ENCODE measurements at places on chromosomes 12 and 14. TPM values are rescaled to one million over a fixed set of nuclear protein-coding genes. Genes with fewer than 3 reads are reported as not detected.

DNA sequence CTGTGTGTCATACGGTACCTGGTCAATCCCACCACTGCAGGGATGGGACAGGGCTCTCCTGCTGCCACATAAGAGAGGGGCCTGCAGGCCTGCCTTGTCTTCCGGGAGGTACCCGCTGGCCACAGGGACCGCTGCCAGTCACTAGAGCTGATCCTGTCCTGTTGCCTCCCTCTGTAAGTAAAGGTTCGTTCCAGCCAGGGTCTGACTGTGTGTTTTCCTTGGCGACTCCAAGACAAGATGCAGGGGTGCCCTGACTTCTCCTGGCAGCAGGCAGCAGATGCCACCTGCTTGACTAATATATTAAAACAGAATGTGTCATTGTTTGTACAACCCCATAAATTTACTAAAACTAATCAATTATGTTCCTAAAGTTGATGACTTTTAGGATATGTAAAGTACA, 41.5 kb upstream of the ASPG start:
- DNase-seq: no peak

DEPDC4 gene
- 1.7 TPM for total RNA-seq

DNA sequence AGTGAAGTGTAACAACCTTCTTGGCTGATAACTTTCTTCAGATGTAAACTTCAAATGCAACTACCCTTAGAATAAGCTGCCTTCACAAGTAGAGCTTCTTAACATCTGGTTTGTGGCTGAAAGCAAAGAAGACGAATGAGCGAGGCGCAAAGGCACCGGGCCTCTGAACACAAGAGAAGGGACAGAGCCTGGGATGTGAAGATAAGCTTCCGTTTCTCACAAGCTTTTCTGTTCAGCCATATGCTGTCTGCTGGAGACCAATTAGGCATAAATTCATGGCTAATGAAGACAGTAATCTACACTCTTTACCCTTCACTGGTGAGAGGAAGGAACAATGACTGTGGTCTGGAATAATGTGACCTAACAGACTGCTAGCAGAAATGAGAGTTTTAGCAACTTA, 195.2 kb downstream of the ATXN7L3B start:
- DNase-seq: no peak

HAL gene
- total RNA-seq: 2.5 TPM

LHX5 gene
- total RNA-seq: not detected

CELA1 gene
- not detected for total RNA-seq

- DNase-seq: no peak
Observed at GRCh38 chr12:113276306-113276705, 55.0 kb downstream of the TPCN1 start.

DNA sequence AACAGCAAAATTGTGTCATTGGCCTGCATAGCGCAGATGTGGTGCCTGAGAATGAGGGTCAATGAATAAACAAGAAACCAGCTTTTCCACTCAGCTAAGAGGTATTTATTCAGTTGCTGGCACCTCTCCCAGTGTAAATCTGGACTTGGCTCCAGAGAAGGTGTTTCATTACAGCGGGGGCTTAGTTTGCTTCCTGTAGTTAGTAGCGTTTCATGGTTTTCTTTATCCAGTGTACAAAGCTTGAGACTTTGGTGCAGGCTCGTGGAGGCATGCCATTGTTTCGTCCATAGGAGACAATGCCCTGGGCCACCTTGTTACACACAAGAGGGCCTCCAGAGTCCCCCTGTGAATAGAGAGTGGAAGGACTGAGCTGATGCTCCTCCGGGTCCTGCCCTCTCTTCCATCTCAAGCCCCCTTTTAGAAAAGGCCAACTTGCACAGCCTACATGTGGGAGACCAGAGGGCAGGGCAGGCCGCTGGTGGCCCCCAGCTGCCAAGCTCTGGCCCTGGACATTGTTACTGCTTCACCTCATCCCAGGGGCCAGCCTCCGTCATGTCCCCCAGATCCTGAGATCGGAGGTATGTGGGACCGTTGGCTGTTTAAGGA, 3.0 kb downstream of the GZMB start:
- DNase-seq: no peak

GRCh38 chr14:68246074-68246785, 426.7 kb downstream of the RAD51B start:
- DNase-seq: no peak

CHGA gene
- 218 TPM for total RNA-seq

DNA sequence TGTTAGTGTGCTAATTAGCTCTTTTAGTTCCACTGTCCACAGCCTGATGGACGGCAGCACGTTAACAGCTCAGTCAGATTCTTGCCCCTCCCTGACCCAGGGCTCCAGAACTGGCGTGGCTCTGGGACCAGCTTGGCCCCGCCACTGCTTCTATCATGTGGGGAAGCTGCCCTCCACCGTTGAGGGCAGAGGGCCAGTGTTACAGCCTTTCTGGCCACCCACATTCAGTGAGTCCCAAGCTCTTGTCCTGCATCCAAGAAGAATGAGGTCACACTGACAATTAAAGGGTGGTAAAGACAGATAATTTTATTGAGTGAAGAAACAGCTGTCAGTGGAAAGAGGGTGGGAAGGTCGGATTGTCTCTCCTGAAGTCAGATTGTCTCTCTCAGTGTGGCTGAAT, 36.9 kb downstream of the BCL2L14 start:
- DNase-seq: no peak

PRR4 gene
- 2.3 TPM for total RNA-seq

- DNase-seq: no peak
Observed at GRCh38 chr12:89856431-89856830, 147.8 kb upstream of the ATP2B1 start.

- DNase-seq: no peak
Observed at GRCh38 chr12:77308056-77308455, 242.7 kb upstream of the E2F7 start.

- no peak for DNase-seq
Observed at GRCh38 chr14:31389946-31390345, 30.4 kb downstream of the HEATR5A start.

TMTC1 gene
- total RNA-seq: 4.5 TPM

NID2 gene
- total RNA-seq: 15.5 TPM

DNA sequence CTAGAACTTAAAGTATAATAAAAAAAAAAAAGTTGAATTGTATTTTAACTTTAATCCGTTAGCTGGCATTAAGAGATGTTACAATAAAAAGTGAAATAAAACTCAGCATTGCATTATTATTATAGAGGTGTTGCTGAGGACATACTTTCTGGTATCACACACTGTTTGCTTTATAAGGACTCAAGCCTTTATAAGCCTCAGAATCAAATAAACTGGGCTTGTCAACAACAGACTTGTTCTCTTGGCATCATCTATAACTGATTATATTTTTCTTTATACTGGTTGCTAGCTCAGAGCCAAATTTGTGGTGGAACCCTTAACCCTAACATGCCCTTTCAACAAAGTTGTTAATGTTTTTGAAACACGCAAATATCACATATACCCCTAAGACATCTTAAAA, 62.3 kb downstream of the DDHD1 start:
- no peak for DNase-seq

TDRD9 gene
- total RNA-seq: 0.22 TPM

PRB2 gene
- not detected for total RNA-seq

GRCh38 chr14:66624336-66624937, 116.5 kb downstream of the GPHN start:
- peak; percentile 47 for DNase-seq

PIGH gene
- 14.0 TPM for total RNA-seq
